ENCODE measurements at places on chromosomes 2 and 18.

- no peak for DNase-seq
Observed at GRCh38 chr2:48316753-48317750, 212.9 kb upstream of the STON1 start.

GRCh38 chr2:201931951-201932350, 101.7 kb upstream of the FZD7 start:
- DNase-seq = no peak

DNA sequence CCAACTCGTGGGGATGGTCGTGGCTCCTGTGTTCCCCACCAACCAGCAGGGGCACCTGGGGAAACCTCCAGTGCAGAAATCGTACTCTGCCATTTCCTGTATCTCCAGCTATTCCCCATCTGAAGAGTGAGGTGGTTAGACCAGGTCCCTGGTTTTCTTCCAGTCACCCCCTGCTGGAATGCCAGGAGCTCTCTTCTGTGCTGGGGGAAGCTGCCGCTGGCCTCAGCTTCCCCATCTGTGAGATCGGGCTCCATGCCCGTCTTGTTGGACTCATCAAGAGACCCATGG, 119.7 kb downstream of the INHBB start:
- DNase-seq = no peak

DNA sequence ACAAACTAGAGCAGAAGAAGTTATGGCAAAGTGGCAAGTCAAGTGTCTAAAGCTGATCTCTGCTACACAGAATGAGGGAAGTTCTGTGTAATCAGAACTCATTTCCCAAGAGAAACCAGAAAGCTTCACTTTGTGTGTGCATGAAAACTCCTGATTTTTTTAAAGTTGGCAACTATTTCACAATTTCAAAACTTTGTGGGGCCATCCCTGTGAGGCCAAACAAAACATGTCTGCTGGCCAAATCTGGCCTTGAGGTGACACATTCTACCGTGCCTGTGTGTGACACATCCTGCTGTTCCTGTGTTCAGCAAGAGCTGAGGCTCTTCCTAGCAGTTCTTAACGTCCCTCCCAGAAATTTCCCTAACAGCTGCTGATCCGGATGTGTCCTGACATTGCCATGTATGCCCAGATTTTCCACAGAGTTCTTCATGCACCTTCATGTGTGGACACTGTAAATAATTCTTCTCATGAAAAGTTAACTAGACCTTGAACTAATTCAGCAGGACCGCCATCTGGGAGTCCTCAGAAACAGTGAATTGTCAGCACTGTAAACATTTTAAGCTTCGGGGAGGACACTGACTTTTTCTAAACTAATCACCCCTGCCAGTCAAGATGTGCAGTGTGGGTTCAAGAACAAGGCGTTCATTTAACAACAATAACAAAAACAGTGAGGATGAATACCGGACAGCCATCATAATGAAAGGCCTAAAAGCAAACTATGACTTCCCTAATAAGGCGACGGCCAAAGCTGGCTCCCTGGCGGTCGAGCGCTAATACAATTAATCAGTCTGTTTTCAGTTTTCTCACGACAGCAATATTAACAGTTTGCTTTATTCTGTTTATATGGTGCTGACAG, 99.0 kb downstream of the PLEKHM3 start:
- no peak for DNase-seq

- no peak for DNase-seq
Observed at GRCh38 chr2:207724113-207724512, 12.7 kb downstream of the CCNYL1 start.

DNA sequence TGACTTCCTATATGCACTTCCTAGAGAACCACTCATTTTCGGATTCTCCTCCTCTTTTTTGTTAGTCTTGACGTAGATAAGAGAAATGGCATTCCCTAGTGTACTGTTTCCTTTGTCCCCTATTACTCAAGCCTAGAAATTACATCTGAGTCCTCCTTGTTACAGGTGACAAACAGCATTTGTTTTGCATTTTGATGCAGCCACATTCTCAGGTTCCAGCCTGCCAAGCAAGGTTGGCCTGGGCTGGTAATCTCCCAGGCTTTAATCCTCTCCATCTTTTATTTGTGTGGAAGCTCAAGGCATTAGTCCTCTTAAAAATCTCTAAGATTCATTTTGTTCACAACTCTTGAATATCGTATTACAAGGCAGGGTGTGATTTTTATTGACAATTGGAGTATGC, 318.0 kb upstream of the NRP2 start:
- no peak for DNase-seq

DNA sequence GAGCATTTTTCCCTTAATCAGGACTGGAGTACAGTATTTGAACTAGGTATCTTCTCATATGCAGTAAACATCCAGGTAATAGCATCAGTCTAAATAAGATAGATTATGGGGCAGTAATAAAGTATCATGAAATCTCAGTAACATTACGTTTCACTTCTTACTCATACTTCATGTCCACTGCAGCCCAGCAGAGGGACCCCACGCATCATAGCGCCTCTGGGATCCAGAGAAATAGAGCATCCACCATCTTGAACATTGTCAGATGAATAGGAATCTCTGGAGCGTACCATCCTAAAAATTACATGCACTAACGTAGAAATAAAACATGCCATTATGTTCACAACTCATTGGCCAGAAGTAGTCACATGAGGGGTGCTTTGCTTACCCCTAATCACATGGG, 499.0 kb downstream of the CPS1 start:
- DNase-seq = no peak

- no peak for DNase-seq
Observed at GRCh38 chr2:150787353-150788093, 300.1 kb upstream of the RND3 start.

DNA sequence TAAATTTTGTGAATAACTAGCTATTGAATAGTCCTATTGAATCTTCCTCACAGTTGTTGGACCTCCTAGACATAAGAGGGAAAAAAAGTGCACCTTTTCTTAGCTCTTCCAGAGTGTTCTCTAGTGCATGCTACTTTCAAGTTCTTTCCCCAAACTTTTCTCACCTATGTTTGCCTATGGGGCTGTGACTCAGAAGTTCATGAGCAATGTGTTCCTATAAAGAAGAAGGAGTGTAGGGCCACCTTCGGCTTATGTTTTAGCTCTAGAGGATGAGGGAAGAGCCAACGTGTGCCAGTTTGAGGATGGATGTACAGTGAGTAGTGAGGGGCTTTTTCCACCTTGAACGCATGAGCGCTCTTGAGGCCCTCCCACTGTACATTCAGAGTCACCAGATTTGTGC, 27.0 kb upstream of the HNMT start:
- no peak for DNase-seq

GRCh38 chr2:18151237-18151636, 272.8 kb downstream of the KCNS3 start:
- no peak for DNase-seq

DNA sequence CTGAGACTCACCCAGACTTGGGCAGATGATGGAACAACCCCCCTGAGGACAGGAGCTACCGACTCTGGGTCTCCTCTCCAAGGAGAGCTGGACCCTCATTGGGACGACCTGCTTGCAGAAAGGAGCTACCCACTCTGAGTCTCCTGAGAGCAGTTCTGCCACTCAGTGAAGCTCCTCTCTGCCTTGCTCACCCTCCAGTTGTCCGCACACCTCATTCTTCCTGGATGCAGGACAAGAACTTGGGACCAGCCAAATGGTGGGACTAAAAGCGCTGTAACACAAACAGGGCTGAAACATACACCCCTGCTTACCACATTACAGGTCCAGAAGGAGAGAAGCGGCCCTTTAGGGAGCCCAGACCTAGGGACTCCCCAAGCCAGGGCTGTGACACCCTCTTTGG, 124.9 kb upstream of the CCDC150 start:
- no peak for DNase-seq

DNA sequence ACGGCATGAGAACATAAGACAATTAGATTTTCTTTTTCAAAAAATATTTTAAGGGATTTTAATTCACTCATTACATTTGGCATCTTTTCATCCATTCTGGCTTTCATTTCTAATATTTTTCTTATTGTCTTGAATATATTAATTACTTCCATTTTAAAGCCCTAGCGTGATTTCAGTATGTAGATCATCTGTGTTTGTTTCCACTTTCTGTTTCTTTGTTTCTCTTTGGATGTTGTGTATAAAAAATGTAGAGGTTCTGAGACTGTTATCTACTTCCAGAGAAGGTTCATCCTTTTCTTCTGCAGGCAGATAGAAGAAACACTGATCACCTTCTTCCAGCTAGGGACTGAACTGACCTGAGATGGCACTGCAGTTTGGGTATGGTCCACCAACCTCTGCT, 664.4 kb upstream of the SLC39A10 start:
- no peak for DNase-seq

DNA sequence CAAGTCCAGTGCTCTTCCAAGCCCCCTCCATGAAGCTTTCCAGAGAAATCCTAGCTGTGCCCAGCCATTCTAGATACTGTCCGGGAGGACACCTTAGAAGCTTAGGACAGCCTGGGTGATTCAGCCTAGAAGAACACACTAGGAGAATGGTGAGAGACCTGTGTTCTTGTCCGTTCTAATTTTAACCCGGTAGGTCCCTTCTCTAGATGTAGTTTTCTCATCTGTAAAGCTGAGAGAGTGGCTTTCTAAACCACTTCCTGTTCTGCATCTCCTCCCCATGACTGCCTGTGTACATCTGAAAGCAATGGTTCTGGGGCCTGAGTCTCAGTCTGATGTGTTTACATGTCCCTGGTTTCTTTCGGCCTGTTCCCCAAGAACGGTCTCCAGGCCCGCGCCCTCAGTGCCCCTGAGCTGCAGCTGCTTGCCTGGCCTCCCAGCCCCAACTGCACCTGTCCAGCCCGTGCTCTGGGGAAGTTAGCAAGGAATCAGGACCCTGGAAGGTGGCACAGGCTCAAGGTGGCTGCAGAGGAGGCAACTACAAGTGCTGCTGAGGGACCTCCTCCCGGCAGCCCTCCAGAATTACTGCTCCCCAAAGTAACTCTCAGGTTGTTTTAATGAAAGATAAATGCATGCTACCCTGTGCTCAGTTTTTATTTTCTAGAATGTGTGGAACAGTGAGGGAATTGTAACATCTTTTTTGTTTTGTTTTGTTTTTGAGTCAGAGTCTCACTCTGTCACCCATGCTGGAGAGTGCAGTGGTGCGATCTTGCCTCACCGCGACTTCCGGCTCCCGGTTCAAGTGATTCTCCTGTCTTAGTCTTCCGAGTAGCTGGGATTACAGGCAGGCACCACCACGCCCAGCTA, 105.9 kb downstream of the LBH start:
- no peak for DNase-seq

DNA sequence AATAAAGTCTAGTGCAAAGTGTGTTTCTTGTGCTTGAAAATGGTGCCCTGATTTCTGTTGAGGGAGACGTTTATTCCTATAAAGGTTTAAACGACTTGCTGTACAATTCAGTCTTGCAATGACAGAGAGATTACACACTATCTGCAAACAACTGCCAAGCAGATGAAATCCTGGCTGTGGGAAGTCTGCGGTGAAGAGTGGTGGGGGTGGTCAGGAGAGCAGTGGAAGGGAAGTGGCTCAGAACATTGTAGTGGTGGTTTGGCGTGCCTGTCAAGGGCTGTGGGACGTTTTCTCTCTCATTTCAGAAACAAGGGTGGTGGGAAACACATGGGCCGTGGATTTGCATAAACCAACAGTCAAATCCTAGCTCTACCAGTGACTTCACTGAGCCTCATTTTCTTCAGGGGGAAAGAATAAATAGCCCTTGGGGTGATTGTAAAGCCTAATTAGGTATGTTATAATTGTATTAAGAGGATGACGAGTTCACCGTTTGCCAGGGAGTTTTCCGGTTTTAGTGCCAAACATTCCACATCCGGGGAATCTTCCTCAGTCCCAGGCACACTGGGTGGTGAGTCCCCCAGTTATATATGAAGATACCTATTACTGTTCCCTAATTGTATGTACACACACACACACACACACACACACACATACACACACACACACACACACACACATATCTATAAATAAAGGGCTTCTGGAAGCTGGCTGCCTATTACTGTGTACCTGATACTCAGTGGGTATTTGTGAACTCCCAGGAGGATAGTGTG, 115.0 kb downstream of the SPTBN1 start:
- DNase-seq = no peak

- DNase-seq = no peak
Observed at GRCh38 chr2:2877427-2877826, 500.2 kb downstream of the EIPR1 start.

GRCh38 chr2:102782933-102783332, 21.1 kb downstream of the TMEM182 start:
- DNase-seq = no peak

GRCh38 chr2:206379266-206379665, 64.1 kb upstream of the ADAM23 start:
- no peak for DNase-seq

DNA sequence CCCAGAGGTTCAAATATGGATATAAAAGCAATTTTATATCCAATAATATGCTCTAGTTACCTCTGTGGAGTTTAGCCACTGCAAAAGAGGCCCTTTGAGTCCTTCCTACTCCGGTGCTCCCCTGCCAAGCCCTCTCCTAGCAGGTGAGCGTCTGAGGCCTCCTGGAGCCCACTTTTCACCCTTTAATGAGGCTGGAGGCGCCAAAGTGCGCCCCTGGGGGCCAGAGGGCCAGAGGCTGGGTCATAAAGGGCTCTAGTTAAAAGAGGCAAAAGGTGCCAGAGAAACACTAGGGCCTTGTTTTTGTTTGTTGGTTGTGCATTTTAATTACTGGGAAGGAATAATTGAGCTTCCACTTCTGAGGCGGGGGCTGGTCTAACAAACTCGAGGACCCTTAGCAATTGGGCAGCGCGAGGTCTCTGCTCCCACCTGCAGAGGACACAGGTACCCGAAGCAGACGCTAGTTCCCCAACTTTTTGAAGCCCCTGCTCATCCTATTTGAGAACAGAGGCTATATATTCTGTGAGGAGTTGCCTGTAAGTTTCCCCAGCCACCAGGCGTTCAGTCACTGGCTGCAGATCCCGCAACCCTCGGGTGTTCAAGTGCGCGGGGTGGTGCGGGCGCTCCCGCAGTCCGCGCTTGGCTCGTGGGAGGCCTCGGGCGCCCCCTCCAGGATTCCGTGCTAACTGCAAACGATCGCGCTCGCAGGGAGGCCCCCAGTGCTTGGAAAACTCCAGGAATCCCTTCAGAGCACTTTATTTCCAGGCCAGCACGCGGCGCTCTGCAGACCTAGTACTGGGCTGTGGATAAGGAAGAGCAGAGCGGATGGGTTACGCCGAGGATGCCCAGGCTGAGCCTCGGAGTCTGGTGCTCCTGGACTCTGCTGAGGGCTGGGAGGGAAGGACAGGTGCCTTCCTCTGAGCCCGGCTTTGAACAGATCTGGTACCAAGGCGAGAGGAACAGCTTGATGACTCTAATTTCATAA, 14.1 kb downstream of the MSGN1 start:
- no peak for DNase-seq

- DNase-seq = no peak
Observed at GRCh38 chr2:221614274-221614673, 42.2 kb upstream of the EPHA4 start.

DNA sequence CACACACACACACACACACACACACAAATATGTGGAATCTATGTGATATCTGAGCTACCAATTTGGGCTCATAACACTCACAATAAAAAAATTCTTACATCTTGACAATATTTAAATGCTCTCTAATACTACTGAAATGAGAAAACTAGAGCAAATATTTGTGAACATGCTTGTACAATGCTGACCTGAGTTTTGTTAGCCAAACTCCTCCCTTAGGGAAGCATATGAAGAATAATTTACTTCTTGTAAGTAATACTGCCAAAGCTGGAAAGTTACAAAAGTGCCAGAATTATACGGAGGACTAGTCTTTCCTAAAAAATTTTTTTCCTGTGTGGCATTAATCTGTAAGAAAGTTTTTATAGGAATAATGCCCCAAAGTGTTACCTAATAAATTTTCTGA, 18.5 kb downstream of the MBD2 start:
- no peak for DNase-seq

GRCh38 chr2:222024932-222025880, 273.6 kb downstream of the PAX3 start:
- no peak for DNase-seq

GRCh38 chr2:236965021-236965840, 120.5 kb upstream of the COPS8 start:
- no peak for DNase-seq

All from esophagus squamous epithelium (tissue), 5 donors.